NCI-H774 (cell line): ENCODE measurements at places on chromosomes 7 and 10.

DNA sequence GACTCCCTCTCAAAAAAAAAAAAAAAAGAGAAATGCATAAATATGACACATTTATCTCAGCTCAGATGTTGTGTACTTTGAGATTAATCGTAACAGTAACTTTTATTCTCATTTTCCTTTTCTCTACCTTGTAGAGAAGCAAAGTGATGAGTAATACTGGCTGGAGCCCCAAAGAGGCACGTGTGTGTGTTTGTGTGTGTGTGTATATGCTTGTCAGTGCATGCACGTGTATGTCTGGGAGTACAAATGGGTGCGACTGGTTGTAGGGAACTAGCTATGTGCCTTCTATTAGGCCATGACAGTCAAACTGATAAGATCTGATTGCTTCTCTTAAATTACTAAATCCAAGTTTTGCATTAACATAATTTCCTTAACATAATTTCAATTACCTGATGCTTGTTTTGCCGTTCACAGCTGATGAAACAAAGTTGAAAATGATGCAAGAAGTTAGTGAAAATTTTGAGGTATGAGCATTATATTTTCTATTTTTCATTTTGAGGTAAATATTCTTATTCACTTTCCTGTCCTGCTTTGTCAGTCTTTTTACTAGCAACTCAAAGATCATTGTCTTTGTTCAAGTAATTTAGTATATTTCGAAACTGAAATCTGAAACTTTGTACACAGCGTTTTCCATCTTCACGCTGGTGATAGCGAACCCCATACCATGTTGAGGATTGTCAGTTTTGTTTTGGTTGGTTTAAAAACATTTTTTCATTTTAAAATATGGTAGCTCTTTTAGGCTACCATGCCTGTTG lies 3.4 kb downstream of the TRRAP start:
- DNase-seq: no peak

- no peak for DNase-seq
Observed at GRCh38 chr10:44647877-44648542, 263.1 kb upstream of the CXCL12 start.

DNA sequence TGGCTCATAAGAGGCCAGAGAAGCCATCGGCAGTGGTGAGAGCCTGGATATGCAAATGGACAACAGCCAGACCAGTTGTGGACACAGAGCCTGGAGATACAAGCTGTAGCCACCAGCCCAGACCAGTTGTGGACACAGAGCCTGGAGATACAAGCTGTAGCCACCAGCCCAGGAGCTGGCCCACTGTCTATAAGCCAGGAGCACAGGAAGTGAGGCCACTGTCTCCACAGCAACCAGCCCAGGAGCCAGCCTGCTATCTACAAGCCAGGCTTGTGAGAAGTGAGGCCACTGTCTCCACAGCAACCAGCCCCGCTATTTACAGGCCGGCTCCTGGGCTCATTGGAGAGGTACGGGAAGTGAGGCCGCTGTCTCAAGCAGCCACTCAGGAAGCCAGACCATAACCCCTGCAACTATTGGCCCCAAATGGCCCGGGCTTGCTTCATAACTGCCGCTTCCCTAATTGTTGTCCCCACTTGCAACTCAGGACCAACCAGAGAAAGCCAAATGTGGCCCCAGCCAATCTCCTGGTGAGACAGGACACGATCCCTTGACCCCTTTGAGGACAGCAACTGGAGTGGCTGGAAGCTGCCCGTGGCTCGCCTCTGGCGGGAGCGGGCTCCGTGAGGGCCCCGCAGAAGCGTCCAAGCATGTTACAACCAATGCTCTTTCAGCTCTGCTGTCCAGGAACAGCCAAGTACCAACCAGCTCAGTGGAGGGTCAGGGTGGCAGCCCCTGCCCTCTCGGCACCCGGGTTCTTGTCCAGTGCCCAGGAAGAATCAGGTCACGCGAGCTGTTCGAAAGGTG lies 44.1 kb upstream of the CNPY1 start:
- DNase-seq: peak; percentile 46

GRCh38 chr10:124296121-124296812 lies 122.5 kb downstream of the OAT start:
- DNase-seq: peak; percentile 18

- no peak for DNase-seq
Observed at GRCh38 chr10:43208147-43209073, 58.5 kb downstream of the RASGEF1A start.

- DNase-seq: no peak
Observed at GRCh38 chr10:6351495-6351894, 148.8 kb downstream of the PFKFB3 start.

GRCh38 chr10:30125496-30125895 lies 66.1 kb upstream of the JCAD start:
- no peak for DNase-seq

DNA sequence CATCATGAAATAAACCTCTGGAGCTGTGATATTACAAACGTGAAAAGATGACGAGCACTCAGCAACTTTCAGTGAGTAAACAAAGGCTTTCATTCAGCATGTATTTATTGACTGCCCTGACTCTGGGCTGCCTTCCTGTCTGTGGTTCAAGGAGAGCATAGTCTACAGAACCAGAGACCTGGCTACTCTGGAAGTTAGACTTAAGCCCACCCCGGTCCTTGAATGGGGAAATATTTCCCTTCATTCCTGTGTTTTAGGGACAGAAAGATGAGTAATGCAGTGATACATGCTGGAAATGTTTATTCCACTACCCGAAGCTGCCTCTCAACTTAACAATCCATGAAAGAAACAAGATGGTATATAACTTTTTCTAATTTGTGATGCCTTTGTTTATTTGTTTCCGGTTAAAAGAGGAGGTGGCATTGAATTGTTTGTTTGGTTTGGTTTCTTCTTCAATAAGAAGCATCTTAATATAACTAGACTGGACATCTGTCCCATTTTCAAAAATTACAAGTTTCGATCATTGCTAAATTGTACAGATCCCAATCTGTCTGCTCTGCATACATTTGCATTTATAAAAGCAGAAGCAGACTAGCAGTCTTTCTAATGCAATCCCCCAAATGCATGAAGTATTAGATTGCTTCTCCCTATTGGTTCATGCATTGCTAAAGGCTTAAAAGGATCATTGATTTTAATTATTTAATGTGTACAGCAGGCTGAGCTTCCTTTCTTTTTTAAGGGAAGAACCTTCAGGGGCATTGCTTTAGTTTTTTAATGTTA lies 57.7 kb downstream of the TRUB1 start:
- no peak for DNase-seq

DNA sequence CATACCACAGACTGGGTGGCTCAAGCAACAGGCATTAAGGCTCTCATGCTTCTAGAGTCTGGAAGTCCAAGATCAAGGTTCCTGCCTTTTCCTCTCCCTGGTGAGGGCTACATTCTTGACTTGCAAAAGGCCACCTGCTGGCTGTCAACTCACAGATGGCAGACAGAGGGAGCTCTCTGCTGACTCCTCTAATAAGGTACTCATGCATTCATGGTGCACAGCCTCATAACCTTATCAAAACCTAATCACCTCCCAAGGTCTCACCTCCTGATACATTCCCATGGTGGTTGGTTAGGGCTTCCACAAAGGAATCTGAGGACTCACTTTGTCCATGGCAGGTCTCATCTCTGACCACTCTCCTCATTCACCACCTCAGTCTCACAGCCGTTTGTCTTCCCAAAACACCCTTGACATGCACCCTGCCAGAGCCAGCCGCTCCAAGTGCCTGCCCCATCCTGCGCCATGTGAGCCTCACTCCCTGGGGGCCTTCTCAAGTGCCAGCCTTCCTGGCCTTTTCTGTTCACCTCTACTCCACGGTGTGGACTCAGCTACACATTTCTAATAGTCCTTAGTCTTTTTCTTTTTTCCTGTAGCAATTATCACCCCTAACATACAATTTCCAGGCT lies 400.3 kb upstream of the ADARB2 start:
- DNase-seq: peak; percentile 12
